AG09309 (cell line): ENCODE measurements at places on chromosomes 11 and 22.

GRCh38 chr22:45430871-45431270 lies 17.4 kb downstream of the RIBC2 start:
- DNase-seq = no peak

- DNase-seq = no peak
Observed at GRCh38 chr11:128738942-128739341, 45.1 kb downstream of the FLI1 start.

- DNase-seq = no peak
Observed at GRCh38 chr11:36412781-36413383, 97.2 kb downstream of the TRAF6 start.

GRCh38 chr22:33221568-33221967 lies 163.4 kb upstream of the SYN3 start:
- DNase-seq = no peak

- no peak for DNase-seq
Observed at GRCh38 chr11:72208281-72208680, 8.3 kb upstream of the FOLR2 start.

GRCh38 chr22:42440728-42441127 lies 8.5 kb upstream of the NFAM1 start:
- no peak for DNase-seq

- DNase-seq = no peak
Observed at GRCh38 chr11:36273110-36273509, 16.1 kb downstream of the COMMD9 start.

- no peak for DNase-seq
Observed at GRCh38 chr11:83069441-83070043, 2.2 kb downstream of the RAB30 start.

GRCh38 chr11:71459767-71460320 lies 6.8 kb downstream of the NADSYN1 start:
- no peak for DNase-seq

- DNase-seq = no peak
Observed at GRCh38 chr11:11577932-11578911, 43.6 kb downstream of the GALNT18 start.

DNA sequence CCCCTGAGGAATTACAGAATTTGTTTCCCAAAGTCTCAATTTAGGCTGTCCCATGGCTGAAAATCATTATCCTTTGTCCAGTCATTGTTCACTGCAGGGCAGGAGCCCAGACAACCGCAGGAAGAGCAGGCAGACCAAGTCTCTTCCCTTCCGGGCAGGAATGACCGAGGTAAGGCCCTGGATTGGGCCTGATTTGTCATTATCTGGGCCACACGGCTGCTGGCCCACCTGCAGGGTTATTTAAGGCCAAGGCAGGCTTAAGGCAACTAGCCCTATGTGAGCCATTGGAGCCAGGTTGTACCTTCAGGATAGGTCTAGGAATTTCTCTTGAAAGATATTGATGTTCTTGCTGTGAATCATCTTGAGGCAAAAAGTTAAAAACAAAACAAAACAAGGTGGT lies 9.7 kb upstream of the IL10RA start:
- DNase-seq = no peak

GRCh38 chr11:112785719-112786118 lies 175.5 kb upstream of the NCAM1 start:
- DNase-seq = peak; percentile 31
